Esophagus muscularis mucosa (tissue), 4 donors: ENCODE measurements at places on chromosomes 12 and 14. TPM values are rescaled to one million over a fixed set of nuclear protein-coding genes. Genes with fewer than 3 reads are reported as not detected.

Gene ERBB3
- total RNA-seq, result 13.9 TPM

Gene ARL6IP4
- total RNA-seq, result 318 TPM

Gene PLEK2
- 0.40 TPM for total RNA-seq

Gene CDK4
- total RNA-seq, result 78.3 TPM

Gene TAS2R14
- 1.5 TPM for total RNA-seq
